T-helper 22 cell (primary cell): ENCODE measurements at places on chromosomes 2 and 18.

DNA sequence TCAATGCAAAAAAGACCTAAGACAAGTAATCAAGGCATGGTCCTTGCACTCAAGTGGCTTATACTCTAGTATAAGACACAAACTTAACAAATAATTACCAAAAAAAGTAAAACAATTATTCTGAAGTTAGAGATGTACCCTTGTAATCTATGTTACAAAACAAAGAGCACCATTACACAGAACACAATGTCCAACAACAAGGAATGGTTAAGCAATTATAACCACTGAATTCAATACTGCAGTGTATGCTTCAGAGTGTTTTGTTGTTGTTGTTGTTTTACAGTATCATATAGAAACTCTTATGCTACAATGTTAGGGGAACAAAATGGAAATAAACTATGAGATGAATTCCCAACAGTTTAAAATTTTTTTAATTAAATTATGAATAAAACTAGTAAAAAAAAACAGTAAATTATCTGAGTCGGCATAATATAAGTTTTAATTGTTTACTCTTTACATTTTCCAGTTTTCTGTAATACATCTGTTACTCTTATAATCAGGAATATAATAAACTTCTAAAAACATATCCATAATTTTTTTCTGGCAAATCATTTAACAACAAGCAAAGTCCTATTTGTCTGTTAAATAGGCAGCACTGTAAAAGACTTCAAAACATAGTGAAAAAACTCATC, 29.2 kb downstream of the ROCK2 start:
- no peak for DNase-seq

DNA sequence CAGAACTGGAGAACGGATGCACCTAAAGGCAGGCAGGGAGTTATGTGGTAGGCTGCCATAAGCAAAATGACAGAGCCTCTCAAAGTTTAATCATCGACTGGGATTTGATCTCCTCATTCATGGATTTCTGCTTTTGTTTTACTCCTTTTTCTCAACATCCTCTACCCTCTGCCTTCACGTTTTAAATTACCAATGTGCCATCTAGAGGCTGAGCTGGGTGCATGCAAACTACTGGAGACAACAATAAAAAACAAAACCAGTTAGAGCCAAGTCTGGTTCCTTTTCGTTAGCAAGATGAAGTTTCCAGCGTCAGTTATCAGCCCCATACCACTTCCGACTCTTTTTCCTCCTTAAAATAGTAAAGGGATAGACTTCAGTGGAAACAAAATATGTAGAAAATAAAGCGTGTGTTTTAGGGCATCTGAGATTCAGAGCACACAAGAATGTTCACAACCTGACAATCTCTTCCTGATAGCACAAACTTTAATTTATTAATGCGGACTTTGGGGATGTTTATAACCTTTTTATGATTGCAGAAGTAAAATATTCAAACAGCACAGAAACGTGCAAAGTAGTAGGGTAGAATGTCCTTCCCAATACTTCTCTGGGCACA, 117.0 kb downstream of the LAMA1 start:
- no peak for DNase-seq

DNA sequence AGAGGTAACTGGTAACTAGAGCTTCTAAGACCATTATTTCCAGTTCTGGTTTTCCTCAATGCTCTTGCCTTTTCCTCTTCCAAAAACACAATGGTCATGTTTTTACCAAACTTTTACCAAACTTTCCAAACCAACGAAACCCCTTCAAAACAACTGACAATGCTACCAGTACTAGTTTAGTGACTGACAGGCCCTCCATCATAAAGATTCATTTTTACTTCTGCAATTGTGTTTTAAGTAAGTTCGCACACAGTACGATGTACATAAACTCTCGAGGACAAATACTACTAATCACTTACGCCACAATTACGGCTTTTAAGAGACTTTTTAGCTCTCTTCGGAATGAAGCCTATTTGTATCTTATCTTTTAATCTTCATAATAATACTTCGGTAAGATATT, 900 bp downstream of the C18orf32 start:
- no peak for DNase-seq

DNA sequence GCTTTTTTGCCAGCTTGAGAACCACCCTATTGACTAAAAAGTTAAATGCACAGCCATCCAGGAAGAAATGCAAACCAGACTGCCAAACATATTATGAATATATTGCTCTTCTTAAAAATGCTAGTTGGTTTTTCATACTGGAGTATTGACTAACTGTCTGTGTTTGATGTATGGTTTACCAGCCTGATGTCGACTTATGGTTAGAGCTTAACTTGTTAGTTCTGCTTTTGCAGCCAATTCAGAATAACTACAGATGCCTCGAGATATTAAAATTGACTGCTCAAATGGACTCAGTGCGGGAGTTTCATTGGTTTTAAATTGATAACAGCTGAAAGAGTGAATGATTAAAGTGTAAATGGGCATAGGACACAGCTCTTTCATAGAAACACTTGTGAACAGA, 369.8 kb downstream of the ARHGAP15 start:
- DNase-seq, result no peak

DNA sequence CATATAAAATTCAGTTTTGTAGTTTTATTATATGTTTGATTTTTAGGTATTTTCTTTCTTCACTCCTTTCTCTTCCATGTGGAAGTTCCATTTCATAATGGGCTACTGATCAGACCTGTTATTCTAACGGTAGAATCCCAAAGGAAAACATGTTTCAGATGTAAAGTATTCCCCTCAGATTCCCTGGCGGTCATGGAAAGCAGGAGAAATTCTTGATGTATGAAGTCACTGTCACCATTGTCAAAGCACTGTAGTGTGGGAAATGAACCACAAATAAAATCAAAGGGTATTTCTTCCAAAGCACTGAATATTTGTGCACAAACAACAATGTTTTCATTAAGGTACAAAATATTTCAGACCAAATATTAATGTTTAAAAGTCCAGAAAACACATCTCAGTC, 237.3 kb upstream of the KLHL14 start:
- no peak for DNase-seq

GRCh38 chr2:223765221-223765785, 72.1 kb downstream of the AP1S3 start:
- DNase-seq, result no peak

DNA sequence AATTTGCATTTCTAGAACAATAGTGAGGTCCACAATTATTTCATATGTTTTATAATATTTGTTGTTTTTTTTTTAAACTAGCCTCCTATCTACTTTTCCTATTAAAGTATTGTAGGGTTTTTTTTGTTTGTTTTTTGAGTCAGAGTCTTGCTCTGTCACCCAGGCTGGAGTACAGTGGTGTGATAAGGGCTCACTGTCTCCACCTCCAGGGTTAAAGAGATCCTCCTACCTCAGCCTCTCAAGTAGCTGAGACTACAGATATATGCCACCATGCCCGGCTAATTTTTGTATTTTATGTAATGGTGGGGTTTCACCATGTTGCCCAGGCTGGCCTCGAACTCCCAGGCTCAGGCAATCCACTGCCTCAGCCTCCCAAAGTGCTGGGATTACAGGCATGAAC, 122.5 kb downstream of the SLC39A10 start:
- DNase-seq, result no peak

DNA sequence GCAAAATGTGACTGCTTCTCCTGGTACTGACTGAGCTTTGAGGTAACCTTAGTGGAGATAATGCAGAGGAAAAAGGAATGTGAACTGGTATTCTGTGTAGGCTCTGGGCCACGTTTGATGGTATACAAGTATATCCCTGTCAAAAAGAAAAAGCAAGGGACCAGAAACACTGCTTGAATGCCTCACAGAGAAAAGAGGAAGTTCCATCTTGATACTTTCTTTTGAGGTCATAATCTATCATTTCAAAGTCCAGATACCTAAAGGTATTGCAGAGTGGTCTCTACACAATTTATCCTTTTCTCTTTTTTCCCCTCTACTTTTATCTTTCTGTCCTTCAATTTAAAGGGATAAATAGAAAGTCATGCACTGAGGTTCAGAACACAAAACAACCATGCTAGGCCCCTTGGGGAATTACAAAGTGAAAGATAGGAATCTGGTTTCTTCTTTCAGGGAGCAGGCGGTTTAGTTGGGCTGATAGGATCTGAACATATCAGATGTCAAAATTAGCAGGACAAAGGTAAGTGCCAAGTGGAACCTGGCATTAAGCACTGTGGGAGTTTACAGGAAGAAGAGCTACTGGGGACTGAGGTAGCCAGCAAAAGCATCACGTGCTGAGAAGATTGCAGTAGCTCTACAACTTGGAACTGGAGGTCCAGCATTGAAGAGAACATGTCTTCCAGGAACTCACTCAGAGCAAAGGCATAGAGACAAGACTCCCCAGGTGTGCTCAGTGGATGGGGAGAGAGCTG, 121.2 kb downstream of the LYPD6 start:
- no peak for DNase-seq

GRCh38 chr2:66125951-66126350, 309.0 kb upstream of the MEIS1 start:
- DNase-seq, result no peak

DNA sequence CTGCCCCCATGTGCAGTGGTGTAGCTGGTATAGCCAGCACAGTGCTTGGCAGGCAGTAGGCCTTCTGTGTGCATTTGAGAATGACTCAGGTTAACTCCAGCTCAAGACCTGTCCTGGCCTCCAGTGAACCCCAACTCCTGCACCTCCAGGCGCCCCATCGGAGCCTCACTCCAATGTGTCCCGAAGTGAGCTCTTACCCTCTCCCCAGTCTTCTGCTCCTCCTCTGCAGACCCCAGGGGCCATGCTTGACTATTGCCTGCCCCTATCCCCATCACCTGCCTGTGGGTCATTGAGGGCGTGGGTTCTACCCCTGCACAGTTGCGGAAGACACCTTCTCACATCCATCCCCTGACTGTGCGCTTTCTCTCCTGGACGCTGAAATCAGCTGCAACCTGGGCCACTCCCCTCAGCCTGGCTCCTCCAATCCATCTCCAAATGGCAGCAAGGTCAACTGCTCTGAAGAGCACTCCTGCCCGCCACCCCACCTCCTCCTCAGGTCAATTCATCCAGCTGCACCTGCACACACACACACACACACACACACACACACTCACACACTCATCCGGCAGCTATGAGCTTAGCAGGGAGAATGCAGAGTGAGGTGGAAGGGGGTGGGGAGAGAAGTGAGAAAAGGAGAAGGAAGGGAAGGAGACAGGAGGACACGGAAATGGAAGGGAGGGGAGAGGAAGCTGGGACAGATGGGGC, 130.3 kb upstream of the GLI2 start:
- no peak for DNase-seq

DNA sequence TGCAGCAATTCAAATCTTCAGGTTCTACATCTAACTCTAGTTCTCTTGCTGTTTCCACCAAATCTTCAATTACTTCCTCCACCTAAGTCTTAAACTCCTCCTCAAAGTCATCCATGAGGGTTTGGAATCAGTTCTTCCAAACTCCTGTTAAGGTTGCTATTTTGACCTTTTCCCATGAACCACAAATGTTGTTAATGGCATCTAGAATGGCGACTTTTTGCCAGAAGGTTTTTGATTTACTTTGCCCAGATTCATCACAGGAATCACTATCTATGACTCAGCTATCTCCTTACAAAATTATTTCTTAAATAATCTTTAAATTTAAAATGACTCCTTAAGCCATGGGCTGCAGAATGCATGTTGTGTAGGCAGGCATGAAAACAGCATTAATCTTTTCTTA, 368.9 kb upstream of the TNP1 start:
- DNase-seq, result no peak

GRCh38 chr18:63319383-63320122, at the start of gene BCL2:
Gene BCL2, minus strand, starts transcription at chr18:63319769.
- no peak for DNase-seq

DNA sequence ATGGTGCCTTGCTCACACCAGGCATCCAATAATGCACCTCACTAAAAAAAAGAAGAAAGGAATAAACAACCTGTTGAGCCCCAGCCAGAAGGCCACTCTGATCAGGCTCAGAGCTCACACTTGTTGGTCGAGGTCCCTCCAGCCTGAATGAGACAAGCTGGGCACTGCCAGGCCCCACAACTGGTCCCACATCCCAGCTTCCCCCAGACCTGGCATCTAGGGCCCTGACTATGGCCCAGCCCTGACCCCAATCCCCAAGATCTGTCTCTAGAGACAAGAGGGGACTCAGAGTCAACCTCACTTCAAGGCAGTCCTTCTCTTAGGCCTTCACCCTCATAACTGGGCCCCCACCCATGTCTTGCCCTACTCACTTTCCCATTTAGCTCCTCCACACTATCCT, 22.4 kb downstream of the TEX51 start:
- DNase-seq, result no peak

DNA sequence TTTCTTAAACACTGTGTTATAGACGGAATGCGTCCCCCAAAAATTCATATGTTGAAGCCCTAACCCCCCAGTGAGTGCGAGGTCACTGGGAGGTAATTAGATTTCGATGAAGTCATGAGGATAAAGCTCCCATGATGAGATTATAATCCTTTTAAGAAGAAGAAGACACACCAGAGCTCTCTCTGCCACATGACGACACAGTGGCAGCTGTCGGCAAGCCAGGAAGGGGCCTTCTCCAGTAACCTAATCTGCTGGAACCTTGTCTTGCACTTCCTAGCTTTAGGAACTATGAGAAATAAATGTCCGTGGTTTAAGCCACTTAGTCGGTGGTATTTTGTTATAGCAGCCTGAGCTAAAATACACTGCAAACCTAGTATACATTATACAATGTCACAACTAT, 12.3 kb downstream of the TMEM237 start:
- no peak for DNase-seq

DNA sequence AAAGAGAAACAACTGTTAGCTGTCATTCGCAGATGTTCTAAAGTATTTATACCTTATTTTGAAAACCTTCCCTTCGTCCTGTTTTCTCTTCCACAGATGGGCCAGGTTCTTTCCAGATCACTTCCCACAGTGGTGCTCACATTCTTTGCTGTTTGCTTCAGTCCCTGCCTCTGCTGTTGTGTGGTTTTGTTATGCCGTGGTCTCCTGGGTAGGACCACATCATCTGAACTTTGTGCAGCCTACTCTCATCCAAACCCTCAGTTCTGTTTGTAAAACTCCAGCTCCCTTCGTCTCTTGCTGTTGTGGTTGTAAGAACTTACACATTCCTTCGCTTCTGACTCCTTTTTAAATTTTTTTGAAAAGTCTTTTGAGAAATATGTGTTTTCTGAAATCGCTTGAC, 38.1 kb downstream of the ZNF236 start:
- DNase-seq, result no peak

DNA sequence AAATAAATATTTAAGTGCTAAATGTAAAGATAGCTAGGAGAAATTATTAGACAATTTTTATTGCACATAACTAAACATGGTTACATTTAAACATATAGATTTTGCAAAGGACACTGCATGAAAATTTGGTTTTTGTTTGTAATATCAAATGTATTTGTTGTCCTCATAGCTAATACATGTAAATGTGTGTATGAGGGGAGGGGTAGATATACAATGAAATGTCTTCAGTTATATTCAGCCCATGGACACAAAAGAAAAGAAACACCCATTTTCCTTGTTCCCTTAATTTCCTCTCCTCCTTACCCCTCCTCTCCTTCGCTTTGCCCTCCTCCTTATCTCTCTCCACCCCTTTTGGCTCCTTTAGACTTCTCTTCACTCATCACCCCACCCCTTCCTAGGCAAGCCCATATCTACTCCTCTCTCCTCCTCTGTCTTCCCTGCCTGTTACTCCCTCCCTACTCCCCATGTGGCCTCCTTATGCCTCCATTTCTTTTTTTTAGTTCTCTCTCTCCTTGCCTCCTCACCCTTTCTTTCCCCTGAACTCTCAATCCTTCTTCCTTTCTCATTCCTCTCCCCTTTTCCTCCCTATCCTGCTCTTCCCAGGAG, 1.4 kb downstream of the COL3A1 start:
- no peak for DNase-seq

- DNase-seq, result no peak
Observed at GRCh38 chr2:181054843-181055242, 74.4 kb downstream of the UBE2E3 start.

- DNase-seq, result no peak
Observed at GRCh38 chr2:31060397-31060796, 77.8 kb downstream of the GALNT14 start.

- DNase-seq, result no peak
Observed at GRCh38 chr18:78241535-78242253, 737.9 kb upstream of the SALL3 start.
